Stimulated activated CD8-positive, alpha-beta memory T cell treated with anti-CD3 and anti-CD28 coated beads, Interleukin-12 subunit alpha, Interleukin-12 subunit beta, amount 100 ng/mL, for 1 hour (primary cell): ENCODE measurements at places on chromosomes 12 and 14.

DNA sequence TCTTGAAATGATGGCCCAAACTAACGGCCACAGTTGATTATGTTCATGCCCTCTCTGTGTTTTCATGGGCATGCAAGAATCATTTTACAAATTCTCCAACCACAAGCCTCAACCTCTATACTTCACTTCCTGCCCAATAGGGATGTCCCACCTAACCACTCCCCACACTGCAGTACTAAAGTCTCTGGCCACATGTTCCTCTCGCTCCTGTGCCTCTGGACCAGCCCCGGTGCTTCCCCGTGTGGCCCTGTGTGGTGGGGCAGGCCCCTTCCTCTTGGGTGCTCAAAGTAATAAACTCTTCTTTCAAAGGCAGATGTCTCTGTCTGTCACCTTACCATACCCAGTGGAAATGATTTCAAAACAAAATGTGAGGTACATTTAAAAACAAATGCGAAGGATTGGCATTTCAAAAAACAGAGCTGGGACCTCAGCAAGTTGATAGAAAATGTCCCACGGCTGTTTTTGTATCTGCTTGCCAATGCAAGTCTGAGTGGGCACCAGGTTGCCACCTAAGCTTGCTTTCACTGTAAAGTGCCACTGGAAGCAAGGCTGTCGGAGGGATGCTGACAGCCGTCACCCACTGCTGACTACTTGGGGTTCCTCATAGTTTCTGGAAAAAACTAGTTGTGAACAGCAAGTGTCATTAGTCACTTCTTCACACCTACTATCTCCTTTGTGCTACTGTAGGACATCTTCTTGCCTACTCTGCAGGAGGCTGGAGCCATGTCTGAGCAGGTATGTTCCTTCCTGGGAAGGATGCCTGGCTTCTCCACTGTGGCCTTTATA lies 8.2 kb upstream of the SERPINA11 start:
- DNase-seq: no peak

DNA sequence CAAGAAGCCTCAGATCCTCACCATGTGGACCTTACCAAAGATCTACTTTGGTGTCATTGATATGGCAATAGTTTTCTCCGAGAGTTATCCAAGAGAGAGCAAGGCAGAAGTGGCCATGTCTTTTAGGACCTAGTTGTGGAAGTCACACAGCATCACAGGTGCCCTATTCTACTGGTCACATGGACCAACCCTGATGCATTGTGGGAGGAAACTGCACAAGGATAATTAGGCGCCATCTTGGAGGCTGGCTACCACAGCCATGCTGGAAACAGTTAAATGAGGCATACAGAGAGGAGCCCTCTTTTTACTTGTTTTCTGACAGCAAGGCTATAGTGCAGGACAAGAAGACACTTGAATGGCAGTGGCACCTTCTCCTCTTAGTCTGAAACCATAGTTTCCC lies 49.8 kb downstream of the GNS start:
- no peak for DNase-seq

- no peak for DNase-seq
Measured at GRCh38 chr12:93547778-93548177, 24.7 kb upstream of the SOCS2 start.

DNA sequence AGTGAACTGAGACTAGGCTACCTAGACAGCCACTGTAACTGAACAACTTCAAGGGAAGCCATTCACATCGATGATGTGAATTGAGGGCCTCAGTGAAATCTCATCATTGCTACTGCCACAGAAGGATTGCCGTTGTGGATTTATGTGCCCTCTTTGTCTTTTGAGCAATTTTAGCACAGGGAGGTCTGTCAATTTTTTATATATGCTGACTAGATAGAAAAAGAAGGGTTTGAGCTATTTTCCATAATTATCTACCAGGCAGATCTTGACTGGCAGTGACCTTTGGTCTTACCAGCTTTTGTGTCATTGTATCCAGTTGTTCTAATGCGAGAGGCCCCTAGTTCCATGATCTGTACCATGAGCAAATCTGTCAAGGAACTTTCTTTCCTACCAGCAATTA lies 179.4 kb downstream of the ERC1 start:
- DNase-seq: no peak

GRCh38 chr14:97571866-97572555 lies 774.8 kb downstream of the VRK1 start:
- no peak for DNase-seq

DNA sequence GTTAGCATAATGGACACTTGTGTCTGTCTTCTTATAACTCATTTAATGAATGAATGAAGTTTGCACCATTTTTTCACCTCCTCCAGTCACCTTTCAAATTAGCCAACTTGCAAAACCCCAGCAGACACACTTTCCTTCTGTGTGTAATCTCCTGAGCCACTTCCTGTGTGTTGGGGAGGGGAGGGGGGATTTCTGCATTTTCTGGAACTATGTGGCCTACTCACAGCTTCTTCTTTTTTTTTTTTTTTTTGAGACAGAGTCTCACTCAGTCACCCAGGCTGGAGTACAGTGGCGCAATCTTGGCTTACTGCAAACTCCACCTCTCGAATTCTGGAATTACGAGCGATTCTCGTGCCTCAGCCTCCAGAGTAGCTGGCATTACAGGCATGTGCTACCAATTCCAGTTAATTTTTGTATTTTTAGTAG lies 4.1 kb upstream of the SERPINA1 start:
- no peak for DNase-seq

DNA sequence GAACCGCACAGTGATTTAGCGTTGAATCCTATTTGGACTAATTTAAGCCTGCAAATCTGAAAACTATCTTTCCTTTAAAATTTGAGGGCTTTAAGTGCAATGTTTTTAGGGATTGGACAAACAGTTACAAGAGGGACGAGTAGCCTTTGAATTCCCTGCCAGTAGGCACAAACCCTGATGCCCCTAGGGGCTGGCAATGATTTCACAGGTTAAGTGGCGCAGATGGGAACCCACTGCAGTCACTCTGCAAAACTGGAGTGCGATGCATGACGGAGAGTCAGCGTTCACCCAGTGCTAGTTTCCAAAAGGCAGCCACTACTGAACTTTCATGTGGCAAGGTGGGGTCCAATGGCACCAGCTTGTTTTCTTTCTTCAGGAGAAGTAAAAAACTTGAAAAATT lies 99.4 kb upstream of the FRMD6 start:
- no peak for DNase-seq

DNA sequence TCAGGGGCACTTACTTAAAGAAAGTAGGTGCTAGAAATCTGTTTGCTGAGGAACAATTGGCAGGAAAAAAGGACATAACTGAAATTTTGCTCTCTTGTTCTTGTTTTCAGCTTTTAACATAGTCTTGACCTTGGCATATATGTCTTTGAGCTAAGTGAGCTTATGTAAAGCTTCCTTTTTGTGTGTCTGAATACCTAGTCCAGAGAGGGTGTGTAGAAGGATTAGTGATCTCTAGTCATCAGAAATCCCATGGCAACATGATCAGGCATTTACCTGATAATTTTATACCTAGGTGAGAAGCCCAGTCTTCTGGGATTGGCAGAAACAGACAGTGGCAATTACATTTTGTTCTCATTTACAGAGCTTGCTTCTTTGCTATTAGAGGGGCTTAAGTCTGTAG lies 166.1 kb downstream of the SNAPC1 start:
- DNase-seq: no peak

GRCh38 chr14:100116134-100116533 lies 43.3 kb downstream of the DEGS2 start:
- DNase-seq: no peak

DNA sequence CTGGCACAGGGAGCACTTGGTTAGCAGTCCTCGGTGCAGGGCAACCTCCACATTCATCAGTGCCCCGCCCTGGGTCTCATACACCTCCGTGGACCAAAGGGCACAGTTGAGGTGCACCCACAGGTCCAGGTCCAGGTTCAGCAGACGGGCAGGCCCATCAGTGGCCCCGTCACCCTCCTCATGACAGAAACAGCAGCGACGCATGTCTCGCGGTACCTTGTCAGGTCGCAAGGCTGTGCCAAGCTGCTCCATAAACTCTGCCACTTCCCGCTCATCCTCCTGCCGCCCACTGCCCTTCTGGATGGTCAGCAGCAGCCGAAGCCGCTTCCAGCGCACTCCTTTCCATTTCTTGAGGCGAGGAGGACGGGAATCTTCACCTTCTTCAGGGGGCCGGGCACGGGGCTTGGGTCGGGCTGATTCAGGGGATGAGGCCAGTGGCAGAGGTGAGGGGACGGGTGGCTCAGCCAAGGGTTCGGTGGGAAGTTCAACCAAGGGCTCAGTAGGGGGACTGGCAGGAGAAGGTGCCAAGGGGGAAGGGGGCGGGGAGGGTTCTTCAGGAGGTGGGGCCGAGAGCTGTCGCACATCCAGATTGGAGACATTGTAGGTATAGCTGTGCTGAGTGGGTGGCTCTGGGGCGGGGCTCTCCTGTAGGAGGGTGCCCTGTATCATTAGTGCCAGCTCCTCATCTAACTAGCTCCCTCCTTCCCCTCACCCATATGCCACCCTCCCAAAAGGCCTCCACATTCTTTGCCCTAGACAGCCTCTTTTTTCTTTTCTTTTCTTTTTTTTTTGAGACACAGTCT lies 8.3 kb upstream of the PRKAG1 start:
- no peak for DNase-seq

- no peak for DNase-seq
Measured at GRCh38 chr14:89491711-89492381, 74.8 kb upstream of the FOXN3 start.

GRCh38 chr12:25324861-25325260 lies 74.1 kb upstream of the KRAS start:
- DNase-seq: no peak

GRCh38 chr14:71487941-71488340 lies 444.3 kb upstream of the RGS6 start:
- no peak for DNase-seq

DNA sequence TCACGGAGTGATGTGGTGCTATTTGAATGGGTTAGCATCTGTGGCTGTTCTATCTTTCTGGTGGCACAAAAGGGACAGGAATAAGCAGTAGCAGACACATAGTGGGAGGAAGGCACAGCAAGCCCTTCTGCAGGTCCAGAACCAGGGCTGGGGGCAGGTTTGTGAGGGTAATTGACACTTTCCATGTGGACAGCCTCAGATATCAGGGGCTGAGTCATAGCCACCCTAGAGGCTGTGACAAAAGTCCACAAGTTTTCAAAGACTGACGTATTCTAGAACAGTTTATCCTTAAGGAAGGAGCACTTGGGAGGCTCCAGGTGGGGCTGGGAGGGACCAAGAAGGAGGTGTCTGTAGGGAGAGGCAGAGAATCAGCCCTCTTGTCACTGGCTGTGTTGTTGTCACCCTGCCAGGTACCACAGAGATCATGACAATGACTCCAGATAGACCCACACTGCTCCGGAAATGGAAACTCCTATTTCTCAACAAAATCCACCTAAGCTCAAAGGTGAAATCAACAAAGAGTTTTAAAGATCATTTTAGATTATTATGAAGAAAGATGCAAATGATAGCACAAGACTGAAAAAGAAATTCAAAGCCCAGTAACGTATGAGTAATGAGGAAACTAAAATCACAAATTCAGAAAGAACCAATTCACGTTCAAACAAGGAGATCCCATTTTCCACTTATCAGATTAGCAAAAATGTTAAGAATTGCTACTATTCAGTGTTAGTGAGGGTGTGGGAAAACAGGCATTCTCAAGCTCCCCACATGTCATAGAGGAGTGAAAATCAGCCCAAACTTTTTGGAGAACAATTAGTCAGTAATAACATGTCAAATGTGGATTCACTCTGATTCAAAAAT lies 48.3 kb downstream of the NFKBIA start:
- no peak for DNase-seq

GRCh38 chr12:97140355-97140754 lies 233.3 kb downstream of the NEDD1 start:
- DNase-seq: no peak

DNA sequence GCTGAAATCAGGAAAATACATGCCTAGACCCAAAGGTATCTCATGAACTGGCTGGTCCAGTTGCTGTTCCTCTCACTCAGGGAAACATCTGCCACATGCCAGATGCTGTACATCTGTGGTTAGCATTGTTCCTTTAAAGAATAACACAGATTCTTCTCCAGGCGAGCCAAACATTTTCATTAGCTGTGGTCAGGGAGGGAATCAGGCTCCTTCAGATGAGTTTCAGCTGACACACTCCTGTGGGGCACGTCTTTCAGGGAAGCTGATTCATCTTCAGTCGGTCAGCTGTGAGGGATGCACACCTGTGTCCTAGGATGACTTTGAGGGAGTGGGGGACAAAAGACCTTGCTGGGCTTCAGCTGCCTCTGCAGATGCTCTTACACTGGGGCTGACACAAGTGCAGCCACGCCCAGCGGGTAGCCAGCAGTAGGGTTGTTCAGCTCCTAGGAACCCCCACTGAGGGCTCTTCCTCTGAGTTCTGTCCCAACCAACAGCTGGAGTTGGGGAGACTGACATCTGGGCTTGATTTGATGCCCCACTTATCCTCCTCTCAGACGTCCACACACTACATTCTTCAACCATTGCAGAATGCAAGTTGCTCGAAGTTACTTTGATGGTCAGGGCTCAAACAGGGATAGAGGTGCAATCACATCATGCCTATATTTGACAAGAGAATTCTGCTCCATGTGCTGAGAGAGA lies 155.0 kb downstream of the NUAK1 start:
- DNase-seq: no peak

GRCh38 chr14:103801459-103801858 lies 45.9 kb downstream of the PPP1R13B start:
- no peak for DNase-seq

- DNase-seq: no peak
Measured at GRCh38 chr14:81450100-81450531, 50.0 kb upstream of the STON2 start.

GRCh38 chr12:115412831-115413230 lies 728.9 kb upstream of the TBX3 start:
- no peak for DNase-seq
